ENCODE measurements at places on chromosomes 3 and 15.

DNA sequence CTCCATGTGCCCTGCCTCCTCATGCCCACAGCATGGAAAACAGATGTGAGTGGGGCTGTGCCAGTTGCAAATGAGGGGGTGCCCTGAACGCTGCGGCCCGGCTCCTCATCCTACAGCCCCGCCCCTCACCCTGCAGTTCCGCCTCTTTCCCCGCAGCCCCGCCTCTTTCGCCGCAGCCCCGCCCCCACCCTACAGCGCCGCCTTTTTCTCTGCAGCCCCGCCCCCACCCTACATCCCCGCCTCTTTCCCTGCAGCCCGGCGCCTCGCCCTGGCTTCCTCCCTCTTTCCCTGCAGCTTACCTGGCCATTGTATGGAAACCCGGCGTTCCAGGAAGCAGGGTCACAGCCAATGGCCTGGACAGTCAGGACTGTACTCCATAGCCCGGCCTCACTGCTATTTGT, 284.9 kb downstream of the TLE3 start:
- no peak for DNase-seq

- DNase-seq = no peak
These were observed 37.6 kb downstream of the C2CD4A start for GRCh38 chr15:62104401-62104800.

DNA sequence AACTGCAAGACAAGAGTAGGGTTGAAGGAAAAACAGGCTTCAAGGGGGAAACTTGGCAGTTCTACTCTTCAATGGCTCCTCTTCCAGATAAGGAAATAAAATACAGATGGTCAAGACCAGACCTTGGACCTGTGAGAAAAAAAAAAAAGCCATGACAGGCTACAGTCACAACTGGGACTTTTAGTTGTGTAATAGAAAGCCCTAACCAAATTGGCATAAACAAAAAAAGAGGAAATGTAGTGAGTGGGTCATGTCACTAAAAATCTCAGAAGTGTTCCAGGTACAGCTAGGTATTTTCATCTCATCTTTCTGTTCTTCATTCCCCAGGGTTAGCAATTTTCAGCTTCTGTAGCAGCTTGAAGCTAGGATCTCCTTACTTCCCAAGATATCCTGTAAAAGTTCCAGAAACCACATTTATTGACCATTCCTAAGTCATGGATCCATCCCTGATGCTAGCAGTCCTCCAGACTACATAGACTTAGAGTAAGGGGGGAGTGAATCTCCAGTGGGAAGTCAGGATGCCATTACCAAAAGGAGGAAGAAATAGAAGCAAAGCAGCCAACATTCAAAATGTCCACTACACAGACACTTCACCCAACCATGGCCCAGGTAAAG, 61.0 kb upstream of the CSTA start:
- no peak for DNase-seq

DNA sequence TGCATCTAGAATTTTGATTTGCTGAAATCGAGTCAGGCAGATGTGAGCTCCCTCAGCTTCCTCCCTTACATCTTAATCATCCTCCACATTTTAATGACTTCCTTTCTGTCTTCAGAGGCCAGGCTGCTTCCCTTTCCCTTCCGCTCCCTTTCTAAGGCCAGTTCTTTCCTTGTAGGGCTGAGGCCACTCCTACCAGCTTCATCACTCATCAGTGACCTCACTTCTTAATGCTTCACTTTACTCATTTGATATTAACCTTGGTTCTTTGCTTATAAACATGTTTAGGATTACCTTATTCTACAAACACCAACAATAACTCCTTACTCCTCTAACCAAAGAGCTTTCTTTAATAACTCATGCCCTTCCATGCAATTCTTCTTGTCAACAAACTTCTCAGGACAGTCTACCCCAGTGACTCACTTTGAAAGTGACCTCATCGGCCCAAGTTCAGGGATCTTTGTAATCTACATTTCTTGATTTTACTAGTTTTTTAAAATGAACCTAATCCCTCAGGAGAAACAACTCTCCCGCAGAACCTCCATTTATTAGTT, 23.9 kb downstream of the ILDR1 start:
- no peak for DNase-seq

DNA sequence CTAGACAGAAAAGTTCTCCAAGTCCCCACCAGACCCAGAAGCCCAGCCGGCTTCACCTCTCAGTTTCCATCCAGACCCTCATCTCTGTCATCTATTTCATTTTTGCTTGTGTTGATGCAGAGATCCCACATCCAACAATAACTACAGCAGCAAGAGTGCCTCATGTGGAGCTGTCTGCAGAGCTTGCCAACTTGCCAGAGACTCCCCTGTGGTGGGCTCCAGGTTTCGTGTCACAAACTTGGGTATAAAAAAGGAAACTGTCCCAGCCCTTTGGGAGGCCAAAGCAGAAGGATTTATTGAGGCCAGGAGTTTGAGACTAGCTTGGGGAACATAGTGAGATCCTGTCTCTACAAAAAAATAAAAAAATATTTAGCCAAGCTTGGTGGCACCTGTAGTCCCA, 182.4 kb upstream of the ATP10A start:
- DNase-seq = no peak

- DNase-seq = no peak
These were observed 83.6 kb downstream of the SLC7A14 start for GRCh38 chr3:170502297-170502696.

DNA sequence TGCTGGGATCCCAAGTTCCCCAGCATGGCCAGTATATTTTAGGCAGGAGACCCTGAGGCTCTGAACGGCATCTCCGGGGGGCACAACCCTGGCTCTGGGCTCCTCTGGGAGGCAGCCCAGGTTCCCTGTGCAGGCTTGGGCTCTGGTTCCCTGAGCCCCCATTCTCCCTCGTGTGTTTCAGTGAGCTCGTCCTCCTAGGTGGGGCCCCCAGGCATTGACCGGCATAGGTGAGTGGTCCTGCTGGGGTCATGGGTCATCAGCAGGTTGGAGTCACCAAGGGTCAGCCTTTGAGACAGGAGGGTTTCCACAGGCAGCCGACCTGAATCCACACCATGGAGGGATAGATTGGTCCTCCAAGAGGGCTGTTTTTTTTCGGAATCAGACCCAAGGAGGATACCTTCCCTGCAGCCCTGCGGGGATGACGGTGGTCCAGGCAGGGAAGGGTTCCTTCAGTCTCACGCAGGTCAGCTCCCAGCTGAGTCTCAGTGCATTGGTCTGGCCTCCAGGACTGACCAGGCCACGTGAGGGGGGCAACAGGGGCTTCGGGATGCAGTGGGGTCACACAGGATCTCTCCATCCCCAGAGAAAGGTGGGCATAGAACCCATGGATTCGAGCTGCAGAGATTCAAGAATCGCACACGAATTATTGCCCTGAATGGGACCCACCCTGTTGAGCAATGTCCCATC, 226.0 kb downstream of the SNRPN start:
- DNase-seq = no peak

- DNase-seq = peak; percentile 63
These were observed 91.9 kb downstream of the MB21D2 start for GRCh38 chr3:192825657-192826200.

DNA sequence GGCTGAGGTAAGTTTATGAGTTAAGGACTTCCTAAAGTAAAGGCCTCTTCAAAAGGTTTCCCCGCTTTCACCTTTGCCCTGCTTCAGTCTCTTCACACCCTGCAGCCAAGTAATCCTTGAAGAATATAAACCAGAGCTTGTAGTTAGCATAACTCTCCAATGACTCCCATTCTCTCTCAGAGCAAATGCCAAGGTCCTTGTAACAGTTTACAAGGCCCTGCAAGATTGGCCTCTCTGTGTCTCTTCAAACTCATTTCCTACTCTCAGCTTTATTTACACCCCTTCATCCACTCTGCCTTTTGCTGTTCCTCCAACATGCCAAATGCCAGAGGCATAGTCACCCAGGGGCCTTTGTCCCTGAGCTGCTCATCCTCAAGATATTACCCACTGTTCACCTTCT, 60.5 kb upstream of the MME start:
- DNase-seq = no peak

DNA sequence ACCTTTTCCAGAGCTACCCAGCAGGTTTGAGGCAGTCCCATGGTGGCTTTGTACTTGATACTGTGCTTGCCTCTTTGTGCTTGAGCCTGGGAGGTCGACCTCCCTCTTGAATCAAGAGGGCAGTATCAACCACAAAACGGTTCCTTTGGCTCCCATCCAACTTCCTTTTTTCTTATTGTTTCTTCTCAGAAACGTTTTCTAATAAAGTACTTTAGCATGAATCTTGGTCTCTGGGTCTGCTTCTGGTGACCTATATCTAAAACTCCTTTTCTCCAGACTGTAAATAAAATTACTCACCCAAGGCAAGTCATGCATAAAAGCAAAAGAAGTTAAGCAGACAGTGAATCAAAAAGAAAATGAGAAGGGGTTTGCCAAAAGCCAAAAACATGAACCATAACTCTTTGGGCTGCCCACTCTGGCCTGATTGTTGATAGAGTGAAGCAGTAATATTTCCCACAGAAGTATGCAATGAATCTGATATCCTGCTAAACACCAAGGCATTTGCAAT, 112.2 kb upstream of the SLC4A7 start:
- no peak for DNase-seq

All from NCI-H1436 treated with DMSO at 0.1 percent for 48 hours (cell line).